ENCODE measurements at places on chromosomes 3 and 15.

GRCh38 chr3:32113566-32113965 lies 7.1 kb downstream of the GPD1L start:
- no peak for DNase-seq

GRCh38 chr3:171306631-171307030 lies 153.6 kb downstream of the TNIK start:
- no peak for DNase-seq

DNA sequence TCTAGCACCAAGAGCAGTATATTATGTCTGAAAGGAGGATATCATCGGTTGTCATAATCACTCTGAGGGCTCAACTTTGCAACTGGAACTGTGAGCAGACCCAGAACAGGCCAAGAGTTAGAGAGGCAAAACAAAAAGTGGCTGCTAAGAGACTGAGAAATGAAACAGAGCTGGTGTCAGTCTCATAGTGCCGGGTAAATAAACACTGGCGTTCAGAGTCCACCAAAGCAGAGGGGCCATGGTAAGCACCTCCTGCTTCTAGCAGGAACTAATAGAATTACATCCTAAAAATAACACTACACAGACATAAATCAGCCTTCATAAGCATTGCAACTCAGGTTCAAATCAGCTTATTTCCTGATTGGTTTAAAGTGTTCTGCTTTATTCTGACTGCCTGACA lies 10.3 kb upstream of the IL12A start:
- no peak for DNase-seq

- DNase-seq, result no peak
These were observed 80.4 kb upstream of the GCNT3 start for GRCh38 chr15:59531066-59531675.

GRCh38 chr3:196335503-196335948 lies 2.7 kb downstream of the TM4SF19 start:
- no peak for DNase-seq

GRCh38 chr15:85000189-85000864 lies 18.7 kb downstream of the PDE8A start:
- no peak for DNase-seq

- DNase-seq, result no peak
These were observed 59.7 kb downstream of the MAP4 start for GRCh38 chr3:47956521-47956920.

GRCh38 chr3:28971156-28971555 lies 309.7 kb upstream of the RBMS3 start:
- no peak for DNase-seq

GRCh38 chr15:41661078-41661517 lies 893 bp downstream of the MGA start:
- DNase-seq, result no peak

- DNase-seq, result no peak
These were observed 180.5 kb downstream of the MCTP2 start for GRCh38 chr15:94411846-94412245.

- no peak for DNase-seq
These were observed 149.0 kb upstream of the TLE3 start for GRCh38 chr15:70246623-70247220.

GRCh38 chr3:23836536-23837230 lies 30.9 kb downstream of the UBE2E1 start:
- no peak for DNase-seq

GRCh38 chr3:98361289-98361688 lies 7.6 kb downstream of the OR5K4 start:
- DNase-seq, result no peak

GRCh38 chr3:185934174-185934557 lies 3.6 kb downstream of the TRA2B start:
- no peak for DNase-seq

- no peak for DNase-seq
These were observed 731 bp downstream of the FYTTD1 start for GRCh38 chr3:197750396-197750831.

DNA sequence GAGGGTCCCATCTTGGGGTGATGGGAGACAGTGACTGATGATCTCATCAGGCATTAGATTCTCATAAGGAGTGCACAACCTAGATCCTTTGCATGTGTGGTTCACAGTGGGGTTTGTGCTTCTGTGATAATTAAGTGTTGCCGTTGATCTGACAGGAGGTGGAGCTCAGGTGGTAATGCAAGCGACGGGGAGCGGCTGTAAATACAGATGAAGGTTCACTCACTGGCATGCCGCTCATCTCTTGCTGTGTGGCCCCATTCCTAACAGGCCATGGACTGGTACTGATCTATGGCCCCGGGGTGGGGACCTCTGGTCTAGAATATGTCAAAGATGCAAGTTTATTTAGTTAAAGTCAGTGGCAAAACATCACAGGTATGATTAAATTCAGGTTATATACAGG lies 8.7 kb downstream of the MEF2A start:
- no peak for DNase-seq

DNA sequence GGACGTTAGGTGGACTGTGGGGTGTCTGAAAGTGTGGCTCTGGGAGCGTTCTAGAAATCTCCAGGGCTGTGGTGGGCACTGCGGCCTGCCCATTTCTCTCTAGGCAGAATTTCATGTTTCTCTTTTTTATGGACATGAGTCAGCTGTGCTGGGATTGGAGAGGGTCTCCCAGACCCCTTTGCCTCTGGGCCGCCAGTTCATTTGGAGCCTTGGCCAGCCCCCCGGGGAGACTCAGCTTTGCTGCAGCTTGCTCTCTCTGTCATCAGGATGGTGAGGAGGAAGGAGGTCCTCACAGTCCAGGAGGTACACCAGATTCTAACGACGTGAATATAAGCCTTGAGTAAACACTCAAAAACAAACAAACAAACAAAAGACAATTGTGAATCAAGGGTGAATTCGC lies 149.6 kb upstream of the RGMA start:
- DNase-seq, result no peak

DNA sequence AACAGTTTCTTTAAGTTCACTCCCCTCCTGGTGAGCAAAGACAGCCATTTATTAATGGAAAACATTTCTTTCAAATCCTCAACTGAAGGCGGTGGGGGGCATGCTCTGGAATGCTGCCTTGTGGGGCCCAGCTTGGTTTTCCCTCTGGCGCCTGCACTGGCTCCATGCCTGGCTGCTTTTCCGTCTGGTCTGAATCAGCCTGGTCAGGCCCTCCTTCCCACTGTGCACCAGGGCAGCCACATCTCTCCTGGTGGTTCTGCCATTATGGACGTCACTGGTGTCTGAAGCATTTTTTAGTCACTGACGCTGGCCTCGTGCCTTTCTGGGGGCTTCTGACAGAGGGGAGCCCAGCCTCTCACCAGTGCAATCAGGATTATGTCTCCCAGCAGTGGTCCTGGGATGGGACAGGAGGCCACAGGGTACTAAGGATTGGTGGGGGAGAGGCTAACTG lies 57.6 kb upstream of the APEH start:
- no peak for DNase-seq

GRCh38 chr15:26972636-26973035 lies 1.7 kb downstream of the GABRG3 start:
- no peak for DNase-seq

GRCh38 chr3:103203441-103203840 lies 768.6 kb downstream of the ZPLD1 start:
- no peak for DNase-seq

DNA sequence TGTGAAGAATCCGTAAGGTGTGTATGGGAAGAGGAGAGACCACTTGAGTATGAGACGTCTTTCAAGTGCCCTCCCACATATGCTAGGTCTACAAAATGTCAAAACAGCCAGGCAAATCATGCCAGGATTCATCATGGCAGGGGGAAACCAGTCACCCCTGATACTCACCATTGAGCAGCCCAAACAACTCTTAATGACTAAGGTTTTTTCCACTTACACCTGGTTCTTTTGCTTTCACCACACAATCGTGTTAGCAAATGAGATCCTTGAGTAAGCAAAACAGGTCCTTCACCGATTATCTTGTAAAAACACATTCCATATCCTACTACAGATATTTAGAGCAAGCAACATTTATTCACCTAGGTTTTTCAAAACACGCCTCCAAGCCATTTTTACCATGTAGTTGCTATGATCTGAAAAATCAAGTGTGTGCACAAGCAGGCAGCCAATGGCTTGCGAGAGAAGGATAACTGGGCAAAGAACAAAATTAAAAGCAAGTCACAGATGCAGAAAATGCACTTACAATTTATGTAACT lies 177.5 kb upstream of the LPP start:
- no peak for DNase-seq

GRCh38 chr3:98972155-98972554 lies 70.7 kb upstream of the DCBLD2 start:
- DNase-seq, result no peak

DNA sequence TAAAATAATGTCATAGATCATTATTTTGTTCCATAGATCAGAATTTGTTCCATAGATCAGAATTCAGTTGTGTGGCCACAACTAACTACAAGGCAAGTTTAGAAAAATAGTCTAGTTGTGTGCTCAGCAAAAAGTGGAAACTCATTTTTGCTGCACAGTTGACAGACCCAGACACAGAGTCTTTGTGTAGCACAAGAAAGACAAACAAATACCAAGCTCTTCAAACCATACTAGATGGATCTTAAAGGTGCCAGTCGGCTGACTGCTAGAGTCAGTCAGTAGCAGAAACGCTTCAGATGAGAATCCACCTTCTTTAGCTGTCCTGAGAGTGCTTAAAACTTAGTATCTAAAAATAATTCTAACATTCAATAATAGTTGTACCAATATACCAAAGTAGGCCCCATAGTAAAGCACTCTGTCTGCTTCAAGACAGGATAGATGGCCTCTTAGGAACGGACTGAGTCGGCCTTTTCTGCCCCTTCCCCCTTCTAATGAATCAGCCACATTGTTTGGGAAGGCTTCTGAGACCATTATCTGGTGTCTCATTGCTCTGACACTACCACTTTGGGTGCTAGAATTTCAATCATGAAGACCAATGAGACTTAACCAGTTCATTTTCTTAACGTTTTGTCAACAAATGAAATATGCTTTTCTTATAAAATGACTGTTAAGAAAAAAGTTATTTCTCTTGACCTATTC lies 27.7 kb upstream of the SLC4A7 start:
- no peak for DNase-seq

GRCh38 chr3:107877936-107878335 lies 212.9 kb downstream of the CD47 start:
- no peak for DNase-seq

DNA sequence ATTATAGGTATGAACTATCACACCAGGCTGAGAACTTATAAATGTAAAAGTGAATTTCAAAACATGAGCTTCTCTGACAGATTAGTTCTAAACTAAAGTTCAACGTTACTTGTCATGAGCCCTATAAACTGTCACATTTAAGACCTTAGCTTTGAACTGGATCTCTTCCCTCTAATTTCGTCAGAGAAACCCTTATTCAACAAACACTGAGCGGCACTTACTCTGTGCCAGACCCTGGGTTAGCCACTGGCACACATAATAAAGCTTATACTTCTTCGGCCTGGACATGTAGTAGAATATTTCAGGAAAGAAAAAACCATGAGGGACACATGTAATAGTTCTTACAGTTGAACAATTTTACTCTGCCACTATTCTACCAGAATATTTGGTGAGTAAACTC lies 5.6 kb downstream of the PCYT1A start:
- no peak for DNase-seq

DNA sequence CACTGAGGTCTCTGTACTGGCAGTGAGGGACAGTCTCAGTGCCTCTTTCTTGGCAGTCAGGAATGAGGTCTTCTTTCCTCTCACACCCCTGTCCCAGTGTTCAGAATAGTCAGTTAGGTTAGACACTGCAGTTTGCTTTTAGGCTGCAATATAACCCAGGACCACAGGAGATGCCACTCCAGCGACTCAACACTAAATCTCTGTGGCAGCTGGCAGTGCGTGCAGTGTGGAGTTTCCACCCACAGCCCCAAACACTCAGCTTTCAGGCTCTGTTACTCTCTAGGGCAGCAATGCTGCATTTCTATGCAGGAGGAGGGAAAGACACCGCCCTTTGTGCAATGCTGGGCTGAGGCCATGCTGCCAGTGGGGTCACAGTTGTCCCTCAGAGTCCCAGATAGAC lies 150.2 kb upstream of the SUCLG2 start:
- no peak for DNase-seq

- no peak for DNase-seq
These were observed 474.9 kb upstream of the GOLIM4 start for GRCh38 chr3:168570404-168571155.

DNA sequence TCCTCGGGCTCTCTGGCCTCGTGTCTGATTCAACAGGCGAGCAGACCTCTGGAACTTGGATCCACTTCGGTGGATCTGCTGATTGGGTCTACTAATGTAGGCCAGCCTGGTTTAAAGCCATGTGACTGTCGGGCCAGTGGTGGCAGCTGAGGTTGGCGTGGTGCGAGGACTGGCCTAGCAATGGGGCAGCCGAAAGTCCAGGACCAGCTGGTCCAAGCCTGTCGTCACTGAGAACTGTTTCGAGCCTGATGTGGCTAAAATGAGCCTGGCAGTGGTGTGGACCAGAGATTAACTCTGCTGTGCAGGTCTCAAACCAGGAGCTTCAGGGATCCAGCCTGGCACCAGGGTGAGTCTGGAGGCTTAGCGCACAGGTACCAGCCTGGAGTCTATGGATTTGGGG lies 56.4 kb upstream of the ROBO1 start:
- DNase-seq, result no peak

- no peak for DNase-seq
These were observed 201.0 kb upstream of the UBE2E2 start for GRCh38 chr3:23002151-23002550.

DNA sequence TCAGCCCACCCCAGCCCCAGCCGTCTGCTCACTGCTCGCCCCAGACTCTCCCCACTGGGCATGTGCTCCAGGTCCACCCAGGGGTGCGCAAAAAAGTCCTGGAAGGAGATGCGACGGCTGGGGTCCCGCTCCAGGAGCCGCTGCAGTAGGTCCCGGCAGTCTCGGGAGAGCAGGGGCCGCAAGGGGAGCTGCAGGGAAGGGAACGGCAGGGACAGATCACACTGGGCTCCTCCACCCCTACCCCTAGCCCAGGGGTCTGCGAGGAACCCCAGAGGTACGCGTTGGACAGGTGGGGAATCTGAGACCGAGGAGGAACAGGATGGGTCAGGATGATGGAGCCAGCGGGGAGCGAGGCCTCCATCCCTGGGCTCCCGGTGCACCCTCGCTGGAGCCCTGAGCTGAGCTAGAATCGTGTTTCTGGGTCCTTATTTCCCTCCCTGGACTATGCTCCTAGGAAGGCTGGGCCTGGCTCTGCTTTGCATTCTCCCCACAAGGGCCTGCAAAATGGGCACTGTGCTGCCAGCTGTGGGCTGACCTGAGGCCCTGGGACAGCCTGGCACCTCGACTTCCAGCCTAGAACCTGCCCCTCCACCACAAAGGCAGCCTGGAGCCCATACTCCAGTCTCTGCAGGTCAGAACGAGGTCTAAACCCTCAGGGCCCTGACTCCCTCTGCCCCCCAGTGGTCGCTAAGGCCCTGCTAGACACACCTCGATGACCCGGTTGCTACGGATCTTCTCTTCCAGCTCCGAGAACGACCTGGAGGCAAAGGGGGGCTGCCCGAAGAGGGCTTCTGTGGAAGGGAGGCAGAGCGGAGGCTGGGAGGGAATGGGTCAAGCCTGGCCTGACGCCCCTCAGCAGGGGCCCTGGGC lies 3.2 kb downstream of the ULK3 start:
- DNase-seq, result no peak

GRCh38 chr3:178263236-178263916 lies 272.9 kb upstream of the KCNMB2 start:
- DNase-seq, result no peak
